ENCODE measurements at places on chromosomes 6 and 20.

DNA sequence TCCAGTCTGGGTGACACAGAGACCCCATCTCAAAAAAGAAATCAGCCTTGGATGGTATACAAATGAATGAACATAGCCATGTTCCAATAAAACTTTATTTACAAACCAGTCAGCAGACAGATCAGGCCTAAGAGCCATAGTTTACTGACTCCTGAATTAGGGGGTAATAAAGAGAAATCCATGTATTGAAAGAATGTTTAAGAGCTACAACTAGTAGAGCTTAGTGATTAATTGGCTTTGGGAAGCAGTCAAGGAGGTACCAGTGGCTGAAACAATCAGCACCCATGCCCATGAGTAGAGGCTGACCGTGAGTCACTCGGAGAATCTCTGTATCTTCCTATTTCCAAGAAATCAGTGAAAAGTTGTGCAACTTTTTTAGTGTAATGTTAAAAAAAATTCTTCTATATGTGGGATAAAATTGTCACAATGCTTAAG lies 223.6 kb upstream of the RREB1 start:
- no peak for DNase-seq

- DNase-seq, result no peak
These were observed 1.8 kb downstream of the GATA5 start for GRCh38 chr20:62473717-62474603.

DNA sequence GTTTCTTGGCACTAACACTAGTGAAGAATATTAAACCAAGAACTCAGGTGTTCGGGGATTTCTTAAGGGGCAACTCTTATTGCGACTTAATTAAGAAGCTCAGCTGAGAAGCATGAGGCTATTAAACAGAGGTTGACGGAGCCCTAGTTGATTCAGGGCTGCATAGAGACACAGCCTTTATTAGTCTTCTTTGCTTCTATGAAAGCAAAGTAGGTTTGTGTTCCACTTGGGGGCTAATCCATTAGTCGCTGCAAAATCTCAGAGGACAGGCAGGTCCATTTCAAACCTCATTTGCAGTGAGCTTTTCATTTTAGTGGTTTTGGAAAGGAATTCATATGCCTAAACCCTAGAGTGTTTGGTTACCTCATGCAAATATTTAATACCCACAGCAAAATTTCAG lies 506.6 kb upstream of the SULF2 start:
- DNase-seq, result no peak

DNA sequence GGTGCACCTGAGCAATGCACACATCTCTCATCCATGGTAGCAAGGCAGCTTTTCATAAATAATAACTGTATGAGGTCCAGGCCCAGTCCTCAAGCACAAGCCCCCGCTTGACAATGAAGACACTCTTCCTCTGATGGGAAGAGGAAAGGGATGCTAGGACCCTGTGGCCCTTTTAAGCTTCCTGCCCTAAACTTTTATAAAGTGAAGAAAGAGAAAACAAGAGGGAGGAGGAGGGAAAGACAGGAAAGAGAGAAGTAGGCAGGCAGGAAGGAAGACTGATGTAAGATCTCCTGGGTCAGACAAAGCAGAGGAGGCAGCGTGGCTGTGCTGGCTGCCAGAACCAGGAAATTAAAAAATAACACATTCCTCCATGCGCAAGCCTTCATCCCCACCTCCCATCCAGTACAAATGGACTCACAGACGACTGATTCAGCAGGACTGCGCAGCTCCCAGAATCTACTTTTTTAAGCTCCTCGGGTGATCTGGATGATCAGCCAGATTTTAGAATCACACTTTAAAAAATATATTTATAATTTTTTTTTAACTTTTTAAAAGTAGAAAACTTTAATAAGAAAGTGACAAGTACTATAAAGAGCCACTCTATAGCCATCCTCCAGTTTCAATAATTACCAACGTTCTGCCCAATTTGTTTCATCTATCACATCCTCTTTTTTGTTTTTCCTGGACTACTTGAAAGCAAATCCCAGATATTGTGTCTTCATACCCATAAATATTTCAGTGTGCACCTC lies 16.5 kb downstream of the TNFAIP3 start:
- no peak for DNase-seq

DNA sequence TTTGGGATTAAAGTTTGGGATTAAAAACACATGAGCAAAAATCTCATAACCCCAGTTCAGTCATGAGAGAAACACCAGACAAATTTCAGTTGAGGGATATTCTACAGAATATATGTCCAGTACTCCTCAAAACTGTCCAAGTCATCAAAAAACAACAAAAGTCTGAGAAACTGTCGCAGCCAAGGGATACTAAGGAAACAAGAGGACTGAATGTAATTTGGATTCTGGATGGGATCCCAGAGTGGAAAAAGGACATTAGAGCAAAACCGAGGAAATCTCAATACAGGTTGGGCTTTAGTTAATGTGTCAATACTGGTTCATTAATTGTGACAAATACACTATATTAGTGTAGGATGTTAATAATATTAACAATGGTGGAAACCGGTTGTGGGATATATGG lies 219.3 kb downstream of the BCKDHB start:
- DNase-seq, result no peak

DNA sequence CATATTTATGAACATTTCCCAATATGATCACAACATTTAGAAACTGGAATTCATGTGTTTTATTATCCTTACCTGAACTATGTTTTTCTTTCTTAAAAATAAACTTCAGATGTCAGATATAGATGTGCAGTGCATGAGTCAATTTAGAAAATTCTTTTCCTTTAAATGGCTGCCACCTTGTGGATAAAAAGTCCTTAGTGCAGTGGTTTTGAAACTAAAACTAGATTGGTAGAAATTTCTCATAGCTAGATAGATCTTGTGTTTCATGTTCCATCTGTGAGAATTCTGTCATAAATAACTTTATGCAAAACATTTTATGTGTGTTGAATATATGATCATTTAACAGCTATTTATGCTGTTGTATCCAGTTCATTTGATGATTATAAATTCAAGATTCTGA lies 134.9 kb downstream of the KLHL32 start:
- no peak for DNase-seq

GRCh38 chr6:81797591-81797990 lies 45.1 kb upstream of the TENT5A start:
- DNase-seq, result no peak

- DNase-seq, result no peak
These were observed 45.1 kb downstream of the KIAA0319 start for GRCh38 chr6:24600903-24601302.

GRCh38 chr6:52377538-52378221 lies 15.7 kb downstream of the PAQR8 start:
- no peak for DNase-seq

DNA sequence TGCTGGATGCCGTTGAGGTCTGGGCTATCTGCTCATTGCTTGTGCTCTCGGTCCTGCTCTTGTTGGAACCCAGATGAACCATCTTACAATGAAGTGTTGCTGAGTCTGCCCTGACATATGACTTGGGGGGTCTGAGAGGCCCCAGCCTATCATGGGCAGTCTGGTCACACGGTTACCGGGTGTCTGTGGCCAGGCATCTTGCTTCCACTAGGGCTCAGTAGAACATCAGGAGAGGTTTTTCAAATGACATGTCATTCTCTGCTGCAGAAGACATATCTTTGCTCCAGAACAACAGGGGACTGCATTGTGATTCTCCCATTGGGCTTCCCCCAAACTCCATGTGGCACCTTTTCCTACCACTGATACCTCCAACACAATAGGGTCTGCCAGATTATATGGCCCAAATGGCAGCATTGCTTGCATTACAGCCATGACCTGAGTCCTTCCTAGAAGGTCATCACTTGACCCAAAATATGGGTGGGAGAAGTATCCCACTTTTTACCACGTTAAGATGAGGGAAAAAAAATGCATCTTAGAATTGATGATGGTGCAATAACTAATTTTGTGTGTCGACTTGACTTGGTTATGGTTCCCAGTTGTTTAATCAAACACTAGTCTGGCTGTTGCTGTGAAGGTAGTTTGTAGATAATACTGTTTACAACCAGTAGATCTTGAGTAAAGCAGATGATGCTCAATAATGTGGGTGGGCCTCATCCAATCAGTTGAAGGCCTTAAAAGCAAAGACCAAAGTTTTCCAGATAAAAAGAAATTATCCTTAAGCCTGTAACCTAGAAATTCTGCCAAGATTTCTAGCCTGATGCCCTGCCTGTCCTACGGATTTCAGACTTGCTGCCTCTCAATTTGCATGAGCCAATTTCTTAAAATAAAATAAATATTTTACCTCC lies 241.0 kb downstream of the QKI start:
- DNase-seq, result no peak

GRCh38 chr6:168030908-168031307 lies 33.4 kb downstream of the KIF25 start:
- DNase-seq, result no peak

GRCh38 chr20:20411402-20411801 lies 43.5 kb downstream of the INSM1 start:
- peak; percentile 41 for DNase-seq

- DNase-seq, result no peak
These were observed 8.9 kb upstream of the QKI start for GRCh38 chr6:163405412-163406309.

GRCh38 chr6:170233286-170234205 lies 57.3 kb downstream of the DLL1 start:
- peak; percentile 17 for DNase-seq

GRCh38 chr6:116298273-116298672 lies 18.5 kb upstream of the TSPYL1 start:
- no peak for DNase-seq

GRCh38 chr6:40779409-40779808 lies 192.2 kb upstream of the LRFN2 start:
- DNase-seq, result no peak

- no peak for DNase-seq
These were observed 14.8 kb downstream of the MTCH1 start for GRCh38 chr6:36970892-36971842.

DNA sequence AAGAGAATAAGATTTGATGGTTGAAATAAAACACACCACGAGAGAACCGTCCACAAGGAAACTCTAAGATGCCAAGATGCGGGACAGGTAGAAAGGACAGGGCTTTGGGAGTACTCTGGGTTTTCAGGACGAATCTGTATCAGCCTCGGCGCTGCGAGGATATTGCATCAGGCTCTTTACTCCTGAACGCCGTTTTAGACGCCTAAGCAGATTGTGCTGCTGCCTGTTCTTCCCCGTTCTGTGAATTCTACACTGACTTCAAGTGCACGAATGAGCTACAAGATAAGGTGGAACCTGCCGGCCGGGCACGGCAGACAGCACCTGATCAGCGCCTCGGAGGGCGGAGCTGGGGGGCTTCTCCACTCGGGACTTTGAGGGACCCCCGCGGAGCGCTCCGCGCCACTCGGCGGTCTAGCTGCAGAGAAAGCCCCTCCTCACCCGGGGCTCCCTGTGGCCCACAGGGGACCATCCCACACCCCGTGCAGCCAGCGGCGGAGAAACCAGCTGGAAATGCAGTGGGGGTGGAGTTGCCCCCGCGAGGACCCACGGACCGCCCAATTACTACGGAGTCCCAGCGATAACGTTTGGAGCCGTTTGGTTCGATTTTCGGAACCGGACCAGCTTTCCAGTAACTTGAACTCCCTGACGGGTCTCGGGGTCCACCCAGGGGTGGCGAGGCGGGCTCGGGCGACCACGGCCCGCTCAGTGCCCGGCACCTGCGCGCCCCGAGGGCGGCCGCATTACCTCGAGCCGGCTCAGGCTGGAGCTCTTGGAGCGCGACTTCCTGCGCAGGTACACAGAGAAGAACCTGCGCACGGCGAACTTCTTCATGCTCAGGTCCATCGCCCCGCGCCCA lies 646 bp downstream of the RPS6KA2 start:
- no peak for DNase-seq

GRCh38 chr6:129994410-129994809 lies 24.0 kb upstream of the L3MBTL3 start:
- no peak for DNase-seq

GRCh38 chr6:111462770-111463391 lies 20.1 kb downstream of the REV3L start:
- no peak for DNase-seq

DNA sequence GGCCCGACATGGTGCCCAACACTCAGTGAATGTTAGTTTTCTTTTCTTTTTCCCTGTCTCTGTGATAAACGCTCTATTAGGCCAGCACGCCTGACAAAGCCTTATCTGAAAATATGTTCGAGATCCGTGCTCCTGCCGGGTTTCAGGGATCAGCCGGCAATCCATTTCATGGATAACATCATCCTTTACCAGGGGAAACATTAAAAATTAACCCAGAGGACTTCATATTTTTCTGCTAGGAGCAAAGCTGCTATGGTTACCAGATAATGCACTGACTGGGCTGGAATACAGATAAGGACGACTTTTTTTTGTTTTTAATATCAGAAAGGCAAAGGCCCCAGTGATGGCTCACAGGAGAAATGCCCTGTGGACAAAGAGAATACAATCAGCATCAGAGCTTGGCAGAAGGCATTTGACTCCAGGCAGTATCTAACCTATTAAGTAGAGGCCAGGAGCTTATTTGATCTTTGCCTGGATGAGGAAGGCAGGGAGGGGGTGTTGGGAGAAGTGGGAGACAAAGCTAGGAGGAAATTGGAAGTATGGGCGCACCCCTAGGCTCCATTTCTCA lies 482.0 kb upstream of the CHD6 start:
- DNase-seq, result no peak

- DNase-seq, result no peak
These were observed 24.4 kb upstream of the SLC22A7 start for GRCh38 chr6:43273707-43274106.

GRCh38 chr6:82785206-82785605 lies 280.4 kb downstream of the UBE3D start:
- DNase-seq, result no peak

DNA sequence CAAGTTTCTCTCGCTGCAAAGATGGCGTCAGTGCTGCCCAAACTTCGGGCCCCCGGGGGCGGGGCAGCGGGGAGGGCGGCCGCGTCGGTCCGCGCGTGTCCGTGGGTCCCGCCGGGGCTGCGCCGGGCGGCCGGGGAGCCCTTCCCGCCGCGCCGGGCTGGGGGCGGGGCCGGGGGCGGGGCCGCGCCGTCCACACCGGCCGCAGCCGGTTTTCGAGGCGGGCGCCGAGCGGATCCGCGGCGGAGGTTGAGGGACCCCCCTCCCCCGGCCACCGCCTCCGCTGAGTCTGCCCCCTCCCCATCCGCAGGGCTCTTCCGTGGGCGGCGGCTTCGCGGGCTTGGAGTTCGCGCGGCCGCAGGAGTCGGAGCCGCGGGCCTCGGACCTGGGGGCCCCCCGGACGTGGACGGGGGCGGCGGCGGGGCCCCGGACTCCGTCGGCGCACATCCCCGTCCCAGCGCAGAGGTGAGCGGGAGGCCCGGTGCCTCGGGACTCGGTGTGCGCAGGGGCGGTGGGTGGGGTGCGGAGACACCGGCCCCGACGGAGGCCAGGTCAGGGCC lies 572 bp downstream of the SLC2A4RG start:
- DNase-seq, result no peak

GRCh38 chr20:11355345-11355744 lies 562.3 kb upstream of the BTBD3 start:
- DNase-seq, result no peak
